Stimulated activated CD8-positive, alpha-beta memory T cell treated with anti-CD3 and anti-CD28 coated beads, Interleukin-15, amount 100 ng/mL, for 1 hour (primary cell): ENCODE measurements at places on chromosomes 12 and 14.

- no peak for DNase-seq
Measured at GRCh38 chr12:89326239-89327040, 25.9 kb downstream of the DUSP6 start.

GRCh38 chr12:5140190-5140589 lies 96.5 kb downstream of the KCNA5 start:
- no peak for DNase-seq

- DNase-seq, result no peak
Measured at GRCh38 chr12:39127401-39127800, 222.0 kb upstream of the CPNE8 start.

DNA sequence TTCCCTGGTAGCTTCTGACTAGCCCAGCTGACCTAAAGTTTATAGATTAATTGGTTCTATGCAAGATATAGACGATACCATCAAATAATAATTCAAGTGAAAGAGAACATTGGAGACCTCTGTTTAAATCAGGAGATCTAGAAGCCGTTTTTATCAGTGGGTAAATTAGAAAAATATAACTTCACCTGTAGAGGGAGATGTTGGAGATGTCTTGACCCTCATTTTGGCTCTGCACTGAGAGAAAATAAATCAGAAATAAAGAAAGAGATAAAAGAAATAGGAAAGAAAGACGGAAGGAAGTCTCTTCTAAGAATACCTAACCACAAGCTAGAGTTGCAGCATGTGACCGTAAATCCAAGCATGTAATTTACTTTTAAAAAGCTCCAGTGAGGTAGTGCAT lies 684.5 kb downstream of the C12orf50 start:
- no peak for DNase-seq

DNA sequence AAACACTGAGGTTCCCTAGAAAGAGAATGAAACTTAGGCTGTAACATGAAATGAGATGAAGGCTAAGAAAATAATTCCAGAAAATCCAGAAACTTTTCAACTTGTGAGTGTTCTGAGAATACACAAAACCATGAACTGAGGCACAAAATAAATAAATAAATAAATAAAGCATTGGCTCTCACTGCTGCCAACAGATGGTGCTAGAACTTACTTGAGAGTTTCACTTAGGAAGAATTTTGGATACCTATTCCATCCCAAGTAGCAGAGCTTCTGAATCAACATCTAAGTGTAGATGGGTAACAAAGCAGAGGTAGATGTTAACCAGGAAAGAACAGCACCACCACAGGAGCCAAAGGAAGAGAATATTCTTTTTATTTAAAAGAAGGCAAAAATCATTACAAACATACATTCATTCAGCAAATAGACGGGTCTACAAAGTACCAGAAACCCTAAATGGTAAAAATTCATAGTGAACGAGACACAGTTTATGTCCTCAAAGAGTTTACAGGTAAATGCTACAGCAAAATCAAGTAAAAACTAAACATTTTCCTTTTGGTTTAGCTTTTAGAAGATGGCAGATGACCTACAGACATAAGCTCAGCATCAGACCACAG lies 16.7 kb downstream of the EPS8 start:
- no peak for DNase-seq

- no peak for DNase-seq
Measured at GRCh38 chr12:6754411-6754810, 1.5 kb upstream of the MLF2 start.

DNA sequence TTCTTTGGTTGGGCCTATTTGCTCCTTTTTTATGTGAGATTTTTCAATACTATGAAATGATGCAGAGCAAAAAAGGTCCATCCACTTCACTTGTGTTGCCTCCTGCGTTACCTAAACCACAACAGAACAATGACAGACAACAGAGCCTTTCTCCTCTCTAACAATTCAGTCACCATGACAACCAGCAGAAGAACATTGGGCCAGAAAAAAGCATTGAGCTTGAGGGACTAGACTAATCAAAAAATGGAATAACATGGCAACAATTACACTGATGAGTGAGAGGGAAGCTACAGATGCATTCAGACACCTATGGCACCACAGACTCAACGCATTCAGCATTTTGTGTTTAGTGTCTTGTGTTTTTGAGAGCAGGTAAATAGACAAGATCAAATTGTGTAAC lies 44.6 kb upstream of the PTCSC3 start:
- no peak for DNase-seq

GRCh38 chr12:62882696-62883095 lies 52.3 kb downstream of the PPM1H start:
- DNase-seq, result no peak

- no peak for DNase-seq
Measured at GRCh38 chr12:47393403-47393790, 312.4 kb downstream of the RPAP3 start.

- DNase-seq, result no peak
Measured at GRCh38 chr14:71583194-71583593, 349.0 kb upstream of the RGS6 start.

- no peak for DNase-seq
Measured at GRCh38 chr12:47387994-47388393, 308.2 kb upstream of the AMIGO2 start.

DNA sequence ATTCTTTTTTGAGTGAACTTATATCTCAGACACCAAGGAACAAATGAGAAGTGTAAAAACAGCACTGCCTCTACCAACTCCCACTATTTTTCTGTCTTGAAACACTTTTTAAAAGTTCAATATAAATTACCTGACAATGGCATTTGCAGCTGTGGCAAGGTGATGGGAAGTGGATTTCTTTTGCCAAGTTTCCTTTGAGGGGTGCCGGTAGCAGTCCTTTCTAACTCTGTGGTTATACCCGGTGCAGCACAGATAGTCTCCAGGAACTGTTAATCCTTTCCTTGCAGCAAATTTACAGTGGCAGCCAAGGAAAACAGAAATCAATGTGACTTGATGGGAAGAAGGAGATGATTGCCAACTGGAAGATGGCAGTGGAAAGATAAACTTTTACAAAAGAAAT lies 243.7 kb downstream of the BCAT1 start:
- no peak for DNase-seq

DNA sequence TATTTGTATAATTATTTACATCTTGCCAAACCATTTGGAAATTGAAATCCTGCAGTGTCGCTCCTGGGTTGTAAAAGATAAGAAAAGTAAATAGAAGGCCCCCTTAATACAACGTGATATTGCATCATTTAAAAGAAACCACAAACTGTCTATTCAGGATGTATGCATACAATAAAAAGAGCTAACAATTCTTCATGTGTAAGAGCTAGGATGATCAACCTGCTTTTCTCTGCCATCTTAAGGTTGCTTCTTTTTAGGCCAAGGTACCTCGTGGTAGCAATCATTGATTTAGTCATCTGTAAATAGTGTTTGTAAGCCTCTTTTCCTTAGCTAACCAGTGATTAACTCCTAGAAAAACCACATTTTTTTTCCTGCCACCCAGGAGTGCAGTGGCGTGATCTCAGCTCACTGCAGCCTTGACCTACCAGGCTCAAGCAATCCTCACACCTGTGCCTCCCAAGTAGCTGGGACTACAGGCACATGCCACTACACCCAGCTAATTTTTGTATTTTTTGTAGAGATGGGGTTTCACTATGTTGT lies 3.3 kb upstream of the USP44 start:
- no peak for DNase-seq

- DNase-seq, result no peak
Measured at GRCh38 chr12:102008615-102009126, 53.1 kb downstream of the WASHC3 start.

- no peak for DNase-seq
Measured at GRCh38 chr12:92943482-92944250, 14.6 kb upstream of the EEA1 start.

DNA sequence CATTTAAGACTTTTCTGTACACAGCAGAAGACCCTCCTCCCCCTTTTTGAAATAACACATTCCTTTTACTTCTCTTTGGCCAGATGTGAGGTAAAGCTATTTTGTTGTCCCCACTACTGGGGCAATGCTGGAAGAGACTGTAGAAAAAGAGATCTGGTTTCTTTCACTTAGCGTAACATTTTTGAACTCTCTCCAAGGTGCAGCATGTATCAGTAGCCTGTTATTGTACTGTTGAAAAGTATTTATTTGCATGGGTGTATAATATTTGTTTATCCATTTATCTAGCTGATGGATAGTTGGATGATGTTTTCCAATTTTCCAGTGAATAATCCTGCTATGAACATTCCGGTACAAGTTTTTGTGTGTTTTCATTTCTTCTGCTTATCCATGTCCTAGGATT lies 335.2 kb downstream of the SOX5 start:
- no peak for DNase-seq

GRCh38 chr12:122874081-122874480 lies 21.8 kb downstream of the VPS37B start:
- no peak for DNase-seq

DNA sequence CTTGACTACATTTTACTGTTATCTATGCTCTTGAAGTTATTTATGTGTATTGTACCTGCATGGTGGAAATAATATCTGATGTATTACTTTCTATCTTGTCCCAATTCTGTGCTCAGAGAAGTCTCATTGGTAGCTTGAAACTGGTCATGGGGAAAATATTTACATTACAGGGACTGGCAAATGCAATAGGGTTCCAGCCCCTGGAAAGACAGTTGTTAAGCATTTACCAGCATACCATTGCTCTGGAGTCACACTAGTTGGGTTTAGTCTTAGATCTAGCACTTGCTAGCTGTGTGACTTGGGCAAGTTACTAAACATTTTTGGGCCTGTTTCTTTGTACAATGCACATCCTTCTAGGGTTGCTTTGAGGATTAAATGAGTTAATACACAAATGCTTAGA lies 86.3 kb upstream of the NRXN3 start:
- DNase-seq, result no peak

DNA sequence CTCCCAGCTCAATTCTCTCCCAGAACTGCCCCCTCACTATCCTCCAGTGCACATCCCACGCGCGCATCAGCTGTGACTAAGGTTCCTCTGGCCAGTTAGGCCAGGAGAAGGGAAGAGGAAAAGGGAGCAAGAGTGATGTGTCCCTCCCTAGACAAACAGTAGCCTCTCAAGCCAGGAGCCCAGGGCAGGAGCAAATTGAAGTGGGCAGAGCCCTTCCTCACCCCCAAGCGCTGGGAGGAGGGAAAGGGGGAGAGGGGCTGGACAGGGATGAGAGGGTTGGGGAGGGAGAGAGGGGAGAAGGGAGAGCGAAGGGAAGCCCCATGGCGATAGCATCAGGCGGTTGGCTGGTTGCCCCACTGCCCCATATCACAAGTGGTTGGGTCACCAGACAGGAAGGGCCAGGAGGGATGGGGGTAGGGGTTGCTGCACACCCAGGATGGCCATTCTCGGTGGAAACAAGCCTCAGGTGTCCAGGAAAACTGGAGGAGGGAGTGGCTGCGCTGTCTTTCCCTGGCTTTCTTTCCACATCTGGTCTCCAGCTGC lies 1.1 kb downstream of the CD63 start:
- no peak for DNase-seq

DNA sequence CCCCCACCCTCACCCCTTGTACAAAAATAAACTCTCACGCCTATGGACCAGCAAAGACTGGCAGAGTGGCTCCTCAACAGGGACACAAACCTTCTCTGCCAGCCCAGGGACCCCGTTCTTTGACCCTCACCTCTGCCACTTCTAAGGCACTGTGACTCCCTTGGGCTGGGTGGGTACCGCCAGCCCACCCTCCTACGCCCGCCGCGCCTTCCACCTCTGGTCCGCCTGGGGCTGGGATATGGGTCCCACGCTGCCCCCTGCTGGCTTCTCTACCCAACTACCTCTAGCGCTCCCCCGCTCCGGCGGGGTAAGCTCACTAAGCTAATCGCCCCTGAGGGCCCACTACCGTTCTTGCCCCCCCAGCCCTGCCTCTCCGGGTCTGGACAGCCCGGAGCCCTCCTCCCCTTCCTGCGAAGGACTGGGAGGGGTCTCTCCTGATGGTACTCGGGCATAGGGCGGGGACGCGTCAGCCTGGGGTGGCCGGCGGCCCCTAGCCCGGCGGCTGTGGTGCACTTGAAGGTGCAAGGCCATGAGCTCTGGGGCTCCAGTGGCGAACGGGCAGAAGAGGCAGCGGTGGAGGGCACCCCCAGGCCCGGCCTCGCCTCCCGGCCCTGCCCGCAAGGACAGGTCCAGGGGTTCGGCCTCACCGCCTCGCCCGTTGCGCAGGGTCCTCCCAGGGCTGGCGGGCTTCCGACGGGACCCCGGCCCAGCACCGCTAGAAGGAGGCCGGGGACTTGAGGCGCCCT lies 8.1 kb downstream of the ZNF219 start:
- DNase-seq, result no peak

DNA sequence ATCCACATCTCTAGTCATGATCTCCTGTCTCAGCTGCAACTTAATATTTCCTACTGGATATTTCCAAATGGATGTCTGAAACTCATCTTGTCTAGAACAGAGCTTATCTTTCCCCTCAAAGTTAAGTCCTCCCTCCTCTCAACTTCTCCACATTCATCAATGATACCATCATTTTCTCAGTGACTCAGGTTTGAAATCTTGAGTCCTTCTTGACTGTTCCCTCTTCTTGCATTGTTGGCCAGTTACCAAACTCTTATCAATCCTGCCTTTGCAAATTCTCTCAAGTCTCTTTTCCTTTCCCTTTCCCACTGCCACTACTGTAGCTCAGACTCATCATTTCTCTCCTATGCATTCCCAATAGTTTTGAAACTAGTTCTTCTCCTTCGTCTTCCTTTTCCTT lies 14.3 kb upstream of the CHURC1 start:
- DNase-seq, result no peak

GRCh38 chr12:43333644-43334043 lies 218.4 kb downstream of the ADAMTS20 start:
- no peak for DNase-seq

GRCh38 chr12:77325511-77326236 lies 260.3 kb upstream of the E2F7 start:
- no peak for DNase-seq

- no peak for DNase-seq
Measured at GRCh38 chr14:100263141-100263540, 24.2 kb downstream of the YY1 start.

- DNase-seq, result no peak
Measured at GRCh38 chr14:47422191-47422590, 253.2 kb downstream of the MDGA2 start.

DNA sequence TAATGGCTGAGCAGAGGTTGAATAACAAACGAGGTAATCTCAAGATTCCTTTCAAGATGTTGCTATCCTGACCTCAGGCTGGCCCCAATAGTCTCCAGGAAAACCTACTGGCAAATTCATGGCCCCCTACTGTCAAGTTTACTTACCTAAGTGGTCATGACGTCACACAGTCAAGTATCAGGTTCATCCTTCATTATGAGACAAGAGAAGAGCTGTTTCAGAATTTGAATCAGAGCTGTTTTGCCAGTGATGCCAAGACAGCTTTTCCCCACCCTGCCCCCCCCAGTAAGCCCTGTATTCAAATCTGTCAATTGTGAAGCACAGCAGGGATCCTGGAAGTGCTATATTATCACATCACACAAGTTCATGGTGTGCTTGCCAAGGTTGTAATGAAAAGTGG lies 509.6 kb downstream of the NOVA1 start:
- no peak for DNase-seq

GRCh38 chr12:76417116-76417515 lies 68.9 kb upstream of the BBS10 start:
- DNase-seq, result no peak

- DNase-seq, result no peak
Measured at GRCh38 chr14:69673578-69674305, 62.3 kb downstream of the SUSD6 start.

GRCh38 chr14:74483321-74483720 lies 9.8 kb downstream of the NPC2 start:
- DNase-seq, result no peak
